ENCODE measurements at places on chromosomes 3 and 15.

- DNase-seq: no peak
Observed at GRCh38 chr3:58609990-58610389, 32.8 kb upstream of the FAM107A start.

DNA sequence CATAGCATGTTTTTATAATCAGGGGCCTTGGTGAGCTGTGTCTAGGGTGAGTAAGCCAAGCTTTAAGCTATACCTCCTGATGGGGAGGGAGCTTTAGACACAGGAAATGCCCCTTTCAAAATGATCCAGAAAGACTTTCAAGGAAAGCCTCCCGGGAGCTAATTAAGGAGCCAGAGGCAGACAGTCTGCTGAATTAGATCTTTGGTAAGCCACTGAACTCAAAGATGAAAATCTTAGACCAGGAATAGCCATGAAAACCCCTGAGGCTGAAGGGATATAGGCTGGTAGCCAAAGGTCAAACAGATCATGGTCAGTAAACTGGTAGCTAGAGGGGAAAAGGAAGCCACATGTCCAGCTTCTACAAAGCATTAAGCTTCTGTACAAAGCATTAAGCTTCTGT, 42.7 kb upstream of the GAP43 start:
- no peak for DNase-seq

DNA sequence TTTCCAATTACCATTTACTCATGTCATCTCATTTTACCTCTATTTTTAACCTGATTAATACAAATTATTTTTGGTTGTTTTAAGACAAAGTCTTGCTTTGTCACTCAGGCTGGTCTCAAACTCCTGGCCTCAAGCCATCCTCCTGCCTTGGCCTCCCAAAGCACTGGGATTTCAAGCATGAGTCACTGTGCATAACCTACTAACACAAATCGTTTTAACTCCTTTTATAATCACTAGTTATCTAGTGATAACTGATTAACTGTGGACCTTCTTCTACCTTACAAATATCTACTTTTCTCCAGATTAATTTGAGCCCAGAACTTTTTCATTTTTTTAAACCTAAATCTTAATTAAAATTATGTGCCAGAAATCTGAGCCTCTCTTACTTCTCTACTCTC, 4.6 kb downstream of the ATP13A3 start:
- no peak for DNase-seq

- DNase-seq: no peak
Observed at GRCh38 chr15:62904041-62904910, 138.3 kb upstream of the TPM1 start.

GRCh38 chr3:177618873-177619733, 421.8 kb upstream of the TBL1XR1 start:
- DNase-seq: no peak

DNA sequence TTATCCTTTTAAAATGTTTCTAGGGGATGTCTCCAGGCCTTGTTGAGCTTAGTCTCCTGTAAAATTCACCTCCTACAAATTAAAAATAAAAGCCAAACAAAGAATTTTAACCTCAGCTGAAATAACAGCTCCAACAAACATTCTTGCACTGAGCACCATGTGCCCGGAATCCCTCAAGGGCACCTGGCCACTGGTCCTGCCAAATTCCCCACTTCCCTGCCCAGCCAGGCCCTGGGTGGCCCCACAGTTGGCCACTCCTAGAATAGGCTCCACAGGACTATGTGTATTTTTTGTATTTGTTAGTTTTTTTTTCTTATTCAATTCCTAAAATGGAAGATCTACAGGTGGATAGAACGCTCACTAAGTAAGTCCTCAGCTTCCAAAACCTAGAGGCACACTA, 33.1 kb upstream of the PLA2G4E start:
- DNase-seq: no peak

- no peak for DNase-seq
Observed at GRCh38 chr15:87387766-87388165, 868.8 kb downstream of the NTRK3 start.

GRCh38 chr3:134004841-134005240, 24.9 kb downstream of the SLCO2A1 start:
- no peak for DNase-seq

GRCh38 chr3:29512641-29513040, 231.8 kb downstream of the RBMS3 start:
- no peak for DNase-seq

GRCh38 chr15:50140098-50140497, 21.1 kb upstream of the ATP8B4 start:
- DNase-seq: no peak
